Breast epithelium (tissue), 4 donors: ENCODE measurements at places on chromosomes 6 and 20. TPM values are rescaled to one million over a fixed set of nuclear protein-coding genes. Genes with fewer than 3 reads are reported as not detected.

The MYL9 gene
- total RNA-seq = 72.9 TPM

The ULBP2 gene
- total RNA-seq = not detected

The LIN28B gene
- not detected for total RNA-seq

The STX7 gene
- total RNA-seq = 67.4 TPM

The CAP2 gene
- total RNA-seq = 15.1 TPM

The MCHR2 gene
- not detected for total RNA-seq

The CTCFL gene
- total RNA-seq = not detected

The BPIFA1 gene
- not detected for total RNA-seq

The RAET1G gene
- 2.2 TPM for total RNA-seq

The DLK2 gene
- total RNA-seq = 3.6 TPM

The ZNF334 gene
- total RNA-seq = 8.2 TPM

The RAMACL gene
- 13.4 TPM for total RNA-seq

The GATA5 gene
- total RNA-seq = not detected

The EDN3 gene
- total RNA-seq = 12.1 TPM

The PRDM13 gene
- not detected for total RNA-seq

The OOEP gene
- 0.33 TPM for total RNA-seq

The IBTK gene
- 41.1 TPM for total RNA-seq

The KIF25 gene
- total RNA-seq = not detected

The SGK1 gene
- total RNA-seq = 104 TPM

The SLC22A23 gene
- 22.9 TPM for total RNA-seq

The NKX2-4 gene
- not detected for total RNA-seq

The C20orf204 gene
- total RNA-seq = 1.1 TPM

The SIRPD gene
- total RNA-seq = not detected

The PRPH2 gene
- 0.59 TPM for total RNA-seq

The BMP7 gene
- total RNA-seq = 1.8 TPM

The HLA-DMB gene
- 16.4 TPM for total RNA-seq

The GSTA3 gene
- not detected for total RNA-seq

The EYA4 gene
- total RNA-seq = 4.2 TPM

The SMPDL3A gene
- 9.1 TPM for total RNA-seq

The SLC35D3 gene
- not detected for total RNA-seq

The BTNL2 gene
- not detected for total RNA-seq

The MCCD1 gene
- total RNA-seq = not detected

The RFX6 gene
- total RNA-seq = not detected

The MPC1 gene
- total RNA-seq = 37.4 TPM

The CALHM4 gene
- total RNA-seq = not detected

The TMEM170B gene
- total RNA-seq = 5.6 TPM

The HLA-DPB1 gene
- 56.5 TPM for total RNA-seq

The PROKR2 gene
- total RNA-seq = not detected

The RSPH9 gene
- total RNA-seq = not detected

The CDH4 gene
- total RNA-seq = not detected

The SPTLC3 gene
- 7.9 TPM for total RNA-seq

The PRSS35 gene
- not detected for total RNA-seq

The SLC17A1 gene
- total RNA-seq = not detected

The CGA gene
- not detected for total RNA-seq

The ROS1 gene
- total RNA-seq = under 0.01 TPM

The PNPLA1 gene
- total RNA-seq = not detected

The C20orf141 gene
- not detected for total RNA-seq

The BNIP5 gene
- total RNA-seq = under 0.01 TPM

The MRAP2 gene
- total RNA-seq = 0.16 TPM

The RRAGD gene
- 12.8 TPM for total RNA-seq

The STXBP5 gene
- 43.6 TPM for total RNA-seq

The RAD21L1 gene
- not detected for total RNA-seq

The PTCRA gene
- not detected for total RNA-seq

The NRM gene
- total RNA-seq = 1.8 TPM

The RIPPLY2 gene
- total RNA-seq = not detected

The TSBP1 gene
- total RNA-seq = not detected

The LCA5 gene
- total RNA-seq = 15.2 TPM

The FOXS1 gene
- 0.98 TPM for total RNA-seq

The NFKBIE gene
- 14.4 TPM for total RNA-seq

The GNMT gene
- 1.8 TPM for total RNA-seq
